ENCODE measurements at places on chromosomes 12 and 14. TPM values are rescaled to one million over a fixed set of nuclear protein-coding genes. Genes with fewer than 3 reads are reported as not detected.
A peak's percentile ranks its signal among the peaks of the same experiment; 100 is the strongest.

- no peak for DNase-seq
- H3K27ac ChIP-seq: no peak overlapping the region
- H3K4me3 ChIP-seq: no peak overlapping the region
Observed at GRCh38 chr12:57195611-57196371, 20.8 kb upstream of the NXPH4 start.

- DNase-seq: no peak
- no peak overlapping the region for H3K27ac ChIP-seq
- no peak overlapping the region for H3K4me3 ChIP-seq
- no peaks in the 10 kb centered on the region for H3K36me3 ChIP-seq
- no peaks in the 10 kb centered on the region for H3K4me1 ChIP-seq
Observed at GRCh38 chr12:131363393-131363792, 347.5 kb upstream of the SFSWAP start.

GRCh38 chr12:104626069-104626837, 169.5 kb downstream of the CHST11 start:
- H3K27ac ChIP-seq: no peak overlapping the region
- H3K36me3 ChIP-seq: no peaks in the 10 kb centered on the region
- no peak overlapping the region for H3K4me3 ChIP-seq
- no peaks in the 10 kb centered on the region for H3K4me1 ChIP-seq
- DNase-seq: no peak

- no peak overlapping the region for H3K4me3 ChIP-seq
- peaks cover 22% of the 10 kb centered on the region for H3K27me3 ChIP-seq
- no peak for DNase-seq
Observed at GRCh38 chr12:132438726-132439125, 51.2 kb upstream of the FBRSL1 start.

- no peaks in the 10 kb centered on the region for H3K4me1 ChIP-seq
- H3K36me3 ChIP-seq: no peaks in the 10 kb centered on the region
- no peak overlapping the region for H3K4me3 ChIP-seq
- peaks cover 3% of the 10 kb centered on the region for H3K27me3 ChIP-seq
Observed at GRCh38 chr12:52499806-52500560, 6.9 kb upstream of the KRT6A start.

DNA sequence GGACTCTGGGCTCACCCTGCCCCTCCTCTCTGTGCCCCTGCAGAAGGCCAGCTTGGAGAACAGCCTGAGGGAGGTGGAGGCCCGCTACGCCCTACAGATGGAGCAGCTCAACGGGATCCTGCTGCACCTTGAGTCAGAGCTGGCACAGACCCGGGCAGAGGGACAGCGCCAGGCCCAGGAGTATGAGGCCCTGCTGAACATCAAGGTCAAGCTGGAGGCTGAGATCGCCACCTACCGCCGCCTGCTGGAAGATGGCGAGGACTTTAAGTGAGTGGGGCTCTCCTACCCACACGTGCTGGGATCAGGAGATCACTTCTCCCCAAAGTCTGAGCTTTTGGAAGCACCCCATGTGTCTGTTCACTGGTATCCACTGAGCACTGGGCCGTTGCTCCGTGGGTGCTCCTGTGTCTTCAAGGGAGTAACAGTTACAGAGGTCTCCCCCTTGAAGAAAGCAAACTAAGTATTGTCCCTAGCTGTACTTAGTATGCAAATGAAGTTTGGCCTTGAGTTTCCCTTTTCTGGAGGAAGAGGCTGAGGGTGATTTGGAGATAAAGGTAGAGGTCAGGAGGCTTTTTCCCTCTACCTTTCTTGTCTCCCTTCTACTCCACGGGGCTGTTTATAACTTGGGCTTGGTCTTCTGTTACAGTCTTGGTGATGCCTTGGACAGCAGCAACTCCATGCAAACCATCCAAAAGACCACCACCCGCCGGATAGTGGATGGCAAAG, 3.3 kb downstream of the KRT18 start:
- no peak overlapping the region for H3K4me3 ChIP-seq
- peaks cover 2% of the 10 kb centered on the region for H3K4me1 ChIP-seq
- H3K36me3 ChIP-seq: peaks cover 7% of the 10 kb centered on the region
- no peak overlapping the region for H3K27ac ChIP-seq

- no peak overlapping the region for H3K4me3 ChIP-seq
- no peak overlapping the region for H3K27ac ChIP-seq
- peak; percentile 40 for DNase-seq
Observed at GRCh38 chr14:68015356-68016254, 196.0 kb downstream of the RAD51B start.

GRCh38 chr14:64720131-64720576, 15.9 kb downstream of the PLEKHG3 start:
- H3K4me3 ChIP-seq: no peak overlapping the region

GRCh38 chr12:75783093-75783877, 248.3 kb downstream of the PHLDA1 start:
- 0 out of 2 replicates have a peak overlapping the region, but pooled peaks have one; percentile 12 for H3K27ac ChIP-seq
- no peaks in the 10 kb centered on the region for H3K27me3 ChIP-seq
- peak; percentile 21 for DNase-seq
- no peak overlapping the region for H3K4me3 ChIP-seq
- H3K4me1 ChIP-seq: peaks cover 21% of the 10 kb centered on the region

- peaks cover 4% of the 10 kb centered on the region for H3K4me1 ChIP-seq
- no peaks in the 10 kb centered on the region for H3K36me3 ChIP-seq
- H3K27ac ChIP-seq: no peak overlapping the region
Observed at GRCh38 chr12:27861428-27862167, 81.6 kb upstream of the MANSC4 start.

DNA sequence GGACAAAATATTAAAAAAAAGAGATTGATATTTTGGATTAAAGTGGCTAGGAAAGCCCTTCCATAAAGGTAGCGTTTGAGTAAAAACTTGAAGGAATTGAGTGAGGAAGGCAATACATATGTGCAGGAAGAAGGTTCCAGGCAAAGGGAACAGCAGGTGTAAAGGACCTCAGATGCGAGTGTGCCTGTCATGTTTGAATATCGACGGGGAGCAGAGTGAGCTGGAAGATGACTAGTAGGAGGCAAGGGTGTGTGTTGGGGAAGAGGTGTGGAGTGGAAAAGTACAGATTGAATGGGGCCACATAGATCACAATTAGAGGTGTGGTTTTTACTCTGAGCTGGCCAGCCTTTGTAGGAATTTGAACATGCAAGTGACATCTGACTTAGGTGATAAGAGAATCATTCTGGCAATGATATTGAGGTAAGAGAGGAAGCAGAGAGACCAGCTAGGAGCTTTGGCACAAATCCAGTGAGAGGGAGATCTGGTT, 15.0 kb upstream of the FBXO33 start:
- DNase-seq: no peak
- no peak overlapping the region for H3K27ac ChIP-seq
- no peaks in the 10 kb centered on the region for H3K36me3 ChIP-seq

GRCh38 chr12:71685312-71685906, 473 bp upstream of the TMEM19 start:
- peak overlapping the region; percentile 81 for H3K27ac ChIP-seq
- H3K4me1 ChIP-seq: peaks cover 1% of the 10 kb centered on the region
- no peaks in the 10 kb centered on the region for H3K27me3 ChIP-seq
- DNase-seq: no peak

- no peak overlapping the region for H3K27ac ChIP-seq
- DNase-seq: no peak
- no peak overlapping the region for H3K4me3 ChIP-seq
- H3K27me3 ChIP-seq: no peaks in the 10 kb centered on the region
Observed at GRCh38 chr12:116712458-116713303, 25.2 kb downstream of the SPRING1 start.

DNA sequence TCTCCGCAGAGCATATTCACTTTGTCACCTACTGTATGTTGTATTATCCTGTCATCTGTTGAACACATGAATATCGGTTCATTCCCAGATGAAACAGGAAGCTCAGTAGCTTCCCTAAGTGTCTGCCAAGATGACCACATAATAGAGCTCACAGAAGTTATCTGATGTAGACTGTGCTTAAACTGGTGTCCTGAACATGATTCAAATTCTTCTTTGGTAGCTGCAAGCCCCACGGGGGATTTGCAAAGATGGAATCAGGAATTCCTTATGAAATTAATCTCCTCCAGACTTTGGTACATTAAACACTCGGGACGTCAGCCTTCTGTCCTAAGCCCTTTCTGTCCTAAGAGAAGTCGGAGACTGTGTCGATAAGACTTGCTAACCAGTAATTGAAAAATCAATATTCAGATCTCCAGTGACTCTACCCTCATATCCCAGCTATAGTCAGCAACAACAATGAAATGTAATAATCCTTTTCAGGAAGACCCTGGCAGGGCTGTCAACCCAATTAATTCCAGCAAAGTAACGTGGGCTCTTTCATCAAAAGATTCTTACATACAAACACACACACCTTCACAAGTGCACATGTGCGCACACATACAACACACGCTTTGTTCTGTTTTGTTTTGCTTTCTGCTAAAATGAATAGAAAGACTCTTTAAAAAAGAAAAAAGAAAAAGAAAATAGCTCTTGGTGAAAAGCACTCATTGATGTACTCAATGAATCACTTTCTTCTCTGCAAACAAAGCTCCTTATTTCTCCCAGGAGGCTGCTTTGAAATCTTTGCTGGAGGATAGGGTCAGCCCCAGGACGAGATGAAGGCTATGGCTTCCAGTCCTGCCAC, 127.2 kb downstream of the RIMBP2 start:
- H3K36me3 ChIP-seq: no peaks in the 10 kb centered on the region
- H3K4me3 ChIP-seq: no peak overlapping the region
- no peaks in the 10 kb centered on the region for H3K27me3 ChIP-seq

GRCh38 chr14:101823511-101824120, 62.1 kb downstream of the PPP2R5C start:
- H3K36me3 ChIP-seq: peaks cover 3% of the 10 kb centered on the region
- H3K4me1 ChIP-seq: peaks cover 17% of the 10 kb centered on the region
- H3K4me3 ChIP-seq: no peak overlapping the region

GRCh38 chr14:100403105-100403504, 80.0 kb downstream of the SLC25A47 start:
- 0 out of 2 replicates have a peak, but pooled peaks cover 2% of the 10 kb centered on the region for H3K36me3 ChIP-seq
- H3K27ac ChIP-seq: no peak overlapping the region
- H3K4me1 ChIP-seq: peaks cover 8% of the 10 kb centered on the region

DNA sequence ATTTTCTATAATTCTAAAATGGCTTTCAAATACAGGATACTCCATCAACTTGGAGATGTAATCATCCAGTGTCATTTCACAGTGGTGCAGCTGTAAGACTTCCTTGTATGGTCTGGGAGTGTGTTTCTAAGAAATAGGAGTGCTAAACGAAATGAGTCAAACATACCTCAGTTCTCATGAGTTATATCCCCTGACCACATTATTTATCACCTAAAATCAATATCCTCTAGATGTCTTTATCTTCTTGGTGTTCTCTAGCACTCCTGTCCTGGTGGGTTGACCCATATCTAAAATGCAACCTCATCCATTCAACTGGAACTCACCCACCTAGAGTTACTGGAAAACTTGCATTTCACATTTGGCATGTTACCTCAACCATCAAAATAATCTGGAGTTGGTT, 33.2 kb downstream of the TMEM30B start:
- H3K4me1 ChIP-seq: peaks cover 8% of the 10 kb centered on the region
- H3K27me3 ChIP-seq: no peaks in the 10 kb centered on the region
- DNase-seq: peak; percentile 91
- no peaks in the 10 kb centered on the region for H3K36me3 ChIP-seq

DNA sequence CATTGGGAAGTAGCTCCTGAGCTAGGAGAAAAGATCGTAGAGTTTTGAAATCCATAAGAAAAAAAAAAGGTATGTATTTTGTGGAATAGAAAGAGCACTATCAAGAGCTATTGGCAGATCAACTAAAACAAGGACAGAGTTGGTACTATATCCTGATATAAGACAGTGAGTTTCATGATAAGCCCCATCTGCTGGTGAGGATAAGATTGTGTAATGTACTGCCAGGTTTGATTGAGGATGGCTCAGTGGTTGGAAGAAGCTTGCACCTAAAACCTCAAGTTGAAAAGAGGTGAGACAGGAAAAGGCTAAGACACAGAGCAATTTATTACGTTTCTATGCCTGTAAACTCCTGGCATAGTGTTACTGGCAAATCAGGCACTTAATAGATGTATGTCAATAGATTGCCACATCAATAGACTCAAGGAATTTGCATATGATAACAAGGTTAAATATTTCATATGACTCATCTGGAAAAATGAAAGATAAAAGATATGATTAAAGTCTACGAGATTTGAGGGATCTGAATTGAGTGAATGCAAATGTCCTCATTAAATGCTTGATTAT, 525.6 kb downstream of the FLRT2 start:
- DNase-seq: peak; percentile 13
- no peaks in the 10 kb centered on the region for H3K36me3 ChIP-seq
- H3K4me1 ChIP-seq: no peaks in the 10 kb centered on the region
- no peak overlapping the region for H3K27ac ChIP-seq
- H3K27me3 ChIP-seq: no peaks in the 10 kb centered on the region
- H3K4me3 ChIP-seq: no peak overlapping the region

GRCh38 chr14:91227183-91227628, 17.3 kb downstream of the GPR68 start:
- H3K27ac ChIP-seq: no peak overlapping the region
- H3K36me3 ChIP-seq: peaks cover 1% of the 10 kb centered on the region
- peaks cover 6% of the 10 kb centered on the region for H3K4me1 ChIP-seq
- H3K4me3 ChIP-seq: no peak overlapping the region
- H3K27me3 ChIP-seq: no peaks in the 10 kb centered on the region

GRCh38 chr12:114342656-114343055, 63.3 kb downstream of the TBX5 start:
- DNase-seq: peak; percentile 2
- no peaks in the 10 kb centered on the region for H3K27me3 ChIP-seq
- no peak overlapping the region for H3K4me3 ChIP-seq

- DNase-seq: no peak
- peaks cover 15% of the 10 kb centered on the region for H3K4me1 ChIP-seq
- no peak overlapping the region for H3K4me3 ChIP-seq
- no peaks in the 10 kb centered on the region for H3K36me3 ChIP-seq
- no peaks in the 10 kb centered on the region for H3K27me3 ChIP-seq
- H3K27ac ChIP-seq: no peak overlapping the region
Observed at GRCh38 chr12:96350982-96351381, 49.3 kb downstream of the CDK17 start.

GRCh38 chr14:92937051-92937937, 14.3 kb downstream of the CHGA start:
- no peaks in the 10 kb centered on the region for H3K27me3 ChIP-seq
- H3K4me1 ChIP-seq: no peaks in the 10 kb centered on the region
- H3K27ac ChIP-seq: no peak overlapping the region
- no peaks in the 10 kb centered on the region for H3K36me3 ChIP-seq

Gene PZP
- not detected for total RNA-seq

Gene ITGB7
- under 0.01 TPM for total RNA-seq

Gene A2ML1
- not detected for total RNA-seq

Gene PRKD1
- total RNA-seq: 12.8 TPM

Gene MGST1
- 105 TPM for total RNA-seq

Gene AKAP6
- 1.7 TPM for total RNA-seq

Gene CIROP
- 0.28 TPM for total RNA-seq

Gene INHBC
- total RNA-seq: not detected
